ENCODE measurements at places on chromosomes 6 and 20.

DNA sequence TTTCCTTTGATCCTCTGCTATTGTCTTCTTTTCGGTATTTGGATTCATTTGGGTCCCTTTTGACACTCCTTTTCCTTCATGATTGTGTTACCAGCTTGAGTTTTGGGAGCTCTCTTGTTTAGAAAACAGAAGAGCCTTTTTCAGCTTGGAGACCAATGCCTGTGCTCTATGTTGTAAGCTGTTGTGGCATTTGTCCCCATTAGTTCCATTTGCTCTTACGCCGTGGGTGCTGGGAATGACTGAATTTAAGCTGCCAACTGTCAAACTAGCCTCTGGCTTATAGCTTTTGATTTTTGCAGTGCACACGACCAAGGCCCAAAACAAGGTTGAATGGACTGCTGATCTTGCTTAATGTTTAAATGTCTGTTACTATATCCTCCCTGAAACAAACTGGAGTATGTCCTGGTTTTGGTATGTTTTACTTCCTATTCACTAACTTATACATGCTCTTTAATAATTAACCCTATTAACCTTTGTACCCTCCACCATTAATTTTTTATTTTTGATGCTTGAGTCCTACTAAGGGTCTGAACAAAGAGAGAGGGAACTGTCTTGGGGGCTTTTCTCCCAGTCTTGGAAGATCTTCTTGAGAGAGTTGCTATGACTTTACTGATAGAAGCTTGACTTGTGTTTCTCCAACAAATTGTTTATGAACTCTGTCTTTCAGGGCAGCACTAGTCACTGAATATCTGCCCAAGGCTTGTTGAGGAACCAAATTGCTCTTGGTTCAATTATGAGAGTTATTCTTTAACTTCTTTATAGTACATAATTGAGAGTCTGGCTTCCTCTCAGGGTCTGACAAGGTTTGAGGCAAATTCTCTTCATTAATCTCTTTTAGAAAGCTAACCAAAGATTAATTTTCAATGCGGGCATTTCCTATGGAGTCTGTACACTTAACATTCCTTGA, 100.3 kb upstream of the SIRPG start:
- no peak for DNase-seq

GRCh38 chr20:57651881-57652605, 31.8 kb upstream of the ZBP1 start:
- DNase-seq, result no peak

- DNase-seq, result no peak
Observed at GRCh38 chr6:155333414-155333813, 19.1 kb upstream of the TFB1M start.

GRCh38 chr20:50826121-50826520, 31.3 kb downstream of the BCAS4 start:
- DNase-seq, result no peak

- DNase-seq, result no peak
Observed at GRCh38 chr6:25171301-25171700, 107.9 kb upstream of the CARMIL1 start.

- DNase-seq, result no peak
Observed at GRCh38 chr20:29878281-29878741, 1379.2 kb upstream of the DEFB115 start.

GRCh38 chr20:42429761-42430458, 759.8 kb downstream of the PTPRT start:
- DNase-seq, result no peak

GRCh38 chr6:115137910-115138309, 795.1 kb upstream of the HS3ST5 start:
- no peak for DNase-seq

DNA sequence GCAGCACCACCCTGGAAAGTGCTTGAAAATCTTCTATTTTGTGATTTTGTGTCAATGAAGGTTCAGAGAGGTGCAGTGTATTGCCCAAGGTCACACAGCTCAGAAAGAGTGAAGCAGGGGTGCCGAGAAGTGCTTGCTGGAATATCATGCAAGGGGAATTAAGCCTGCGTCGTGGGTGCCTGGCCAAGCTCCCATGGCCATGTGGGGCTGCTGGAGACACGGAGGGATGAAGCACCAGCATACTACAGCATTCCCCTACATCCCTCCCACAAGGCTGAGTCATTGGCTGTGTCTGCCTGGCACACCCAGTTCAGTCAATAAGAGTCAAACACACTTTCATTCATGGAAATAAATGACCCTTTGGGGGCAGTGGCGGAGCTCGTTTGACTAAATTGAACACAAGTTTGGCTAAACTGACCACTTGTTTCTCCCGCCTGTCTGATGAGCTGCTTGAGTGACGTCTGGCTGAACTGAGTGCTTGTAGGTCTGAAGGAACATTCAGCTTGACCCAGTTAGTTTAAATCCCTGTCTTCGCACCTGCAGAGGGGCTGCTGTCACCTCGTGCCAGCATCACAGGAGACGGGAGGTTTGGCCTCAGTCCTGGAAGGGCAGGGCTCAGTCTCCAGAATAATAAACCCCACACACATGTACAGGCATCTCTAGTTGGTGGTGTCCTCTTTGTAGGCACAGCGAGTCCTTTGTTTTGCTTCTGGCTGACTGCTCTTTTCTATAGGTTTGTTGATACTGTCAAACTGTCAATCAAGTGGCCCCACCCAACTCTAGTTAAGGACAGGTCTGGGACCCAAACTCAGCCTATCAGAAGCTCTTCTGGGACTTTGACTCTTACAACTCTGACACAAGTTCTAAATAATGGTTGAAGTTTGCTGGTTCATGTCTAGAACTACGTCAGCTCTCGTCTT, 8.4 kb upstream of the TGM2 start:
- DNase-seq, result peak; percentile 71

DNA sequence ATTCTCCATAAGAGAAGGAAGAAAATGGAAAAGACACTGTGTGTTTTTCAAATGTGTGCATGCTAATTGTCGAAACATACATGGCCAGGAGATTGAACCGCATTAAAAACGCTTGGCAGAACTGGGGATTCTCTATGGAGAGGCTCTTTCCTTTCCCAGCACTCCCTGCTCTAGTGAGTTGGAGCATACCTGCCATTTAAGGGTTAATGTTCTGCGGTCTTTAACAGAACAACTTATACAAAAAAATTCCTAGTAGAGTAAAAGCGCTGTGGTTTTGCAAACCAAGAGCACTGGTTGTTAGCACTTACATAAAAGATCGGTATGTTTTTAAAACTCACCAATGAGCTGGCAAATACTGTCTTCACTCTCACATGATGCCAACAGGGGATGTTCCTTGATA, 1.5 kb downstream of the TAGAP start:
- no peak for DNase-seq

DNA sequence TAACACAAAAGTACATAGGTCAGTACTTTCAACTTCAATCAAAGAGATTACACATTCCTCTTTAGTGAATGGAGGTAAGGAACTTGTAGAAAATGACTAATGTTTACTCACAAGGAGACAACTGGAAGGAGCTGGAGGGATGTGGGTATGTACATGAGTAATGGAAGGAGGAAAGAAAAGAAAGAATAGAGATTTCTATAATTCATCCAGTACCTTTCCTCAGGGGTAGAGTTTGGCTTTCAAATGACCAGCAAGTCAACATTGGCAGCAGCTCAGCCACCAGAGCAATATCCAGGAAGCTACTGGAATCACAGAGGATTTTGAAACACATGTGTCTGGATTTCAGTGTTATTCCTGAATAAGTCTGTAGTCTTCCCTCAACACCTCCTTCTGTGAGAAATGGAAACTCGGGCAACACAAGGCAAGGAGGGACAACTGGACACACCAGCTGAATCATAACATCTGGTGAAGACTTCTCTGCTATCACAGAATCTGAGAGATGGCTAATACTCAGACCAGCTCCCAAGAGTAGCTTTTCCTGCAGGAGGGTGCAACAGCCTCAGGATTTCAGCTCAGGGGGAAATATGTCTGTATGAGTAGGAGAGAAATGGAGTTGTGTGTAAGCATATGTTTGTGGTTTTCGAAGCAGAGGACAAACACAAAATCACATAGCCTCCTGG, 98.8 kb downstream of the HAO1 start:
- DNase-seq, result no peak

DNA sequence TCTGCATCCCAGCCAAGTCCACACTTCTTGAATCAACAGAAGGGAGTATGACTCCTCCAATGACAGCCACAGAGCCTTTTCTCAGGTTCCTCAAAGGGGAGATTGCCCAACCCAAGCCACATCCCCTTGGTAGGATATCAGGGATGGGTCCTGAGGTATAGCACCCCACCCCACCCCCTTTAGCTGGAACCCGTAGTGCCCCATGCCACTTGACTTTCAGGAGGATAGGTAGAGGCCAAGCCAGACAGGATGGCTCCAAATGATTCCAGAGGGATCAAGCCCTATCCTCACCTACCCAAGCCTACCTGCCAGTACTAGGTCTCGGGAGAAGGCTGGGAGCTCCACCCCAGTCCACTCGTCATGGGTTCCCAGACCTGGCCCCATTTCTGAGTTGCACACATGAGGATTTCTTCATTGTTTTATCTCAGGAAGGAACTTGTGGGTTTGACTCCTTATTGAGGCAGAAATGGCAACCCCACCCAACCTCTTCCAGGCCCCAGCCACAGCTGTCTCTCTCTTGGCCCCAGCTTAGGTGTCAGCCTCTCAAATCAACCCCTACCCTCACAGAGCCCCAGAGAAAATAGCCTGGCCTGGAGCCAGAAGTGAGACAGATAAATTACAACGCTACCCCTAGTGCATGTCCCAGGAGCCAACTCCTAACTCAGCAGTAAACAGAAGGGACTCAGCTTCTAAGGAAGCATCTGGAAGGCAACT, 3.6 kb downstream of the CCND3 start:
- DNase-seq, result no peak

- no peak for DNase-seq
Observed at GRCh38 chr20:15913391-15914025, 659.7 kb downstream of the KIF16B start.

DNA sequence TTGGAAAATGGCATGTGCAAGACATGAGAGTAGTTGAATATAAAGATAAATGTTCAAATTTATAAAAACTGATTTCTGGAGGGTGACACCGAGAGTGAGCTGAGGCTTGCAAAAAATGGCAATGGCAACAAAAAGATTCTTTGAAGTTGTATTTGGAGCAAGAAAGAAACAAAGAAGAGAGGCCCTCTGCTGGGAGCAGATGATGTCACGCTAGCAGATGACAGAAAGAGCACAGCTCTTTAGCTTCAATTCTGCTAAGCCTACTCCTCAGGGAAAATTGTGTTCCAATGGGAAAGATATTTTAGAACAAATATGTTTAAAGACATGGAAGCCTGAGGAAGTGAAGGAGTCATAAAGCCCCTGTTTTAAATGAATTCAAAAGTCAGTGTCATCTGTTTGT, 125.3 kb upstream of the NOX3 start:
- no peak for DNase-seq

GRCh38 chr20:64222851-64223525, 32.6 kb upstream of the PCMTD2 start:
- no peak for DNase-seq

DNA sequence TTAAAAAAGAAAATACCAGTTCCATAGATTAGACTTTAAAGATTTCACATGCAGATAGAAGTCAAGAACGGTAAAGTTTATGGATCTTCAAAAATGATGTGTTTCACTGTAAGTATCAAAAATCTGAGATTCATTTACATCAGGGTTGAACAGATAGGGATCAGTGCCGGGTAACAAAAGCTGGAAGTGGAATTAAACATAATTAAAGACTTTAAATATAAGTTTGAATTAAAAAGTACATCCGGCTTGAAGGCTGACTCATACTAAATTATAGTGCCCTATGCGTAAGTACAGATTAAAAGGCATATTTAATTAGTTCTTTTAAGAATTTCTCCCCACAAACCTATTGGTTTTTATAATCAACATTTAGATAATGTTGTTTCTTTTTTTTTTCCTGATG, 312.7 kb downstream of the PRL start:
- DNase-seq, result no peak

DNA sequence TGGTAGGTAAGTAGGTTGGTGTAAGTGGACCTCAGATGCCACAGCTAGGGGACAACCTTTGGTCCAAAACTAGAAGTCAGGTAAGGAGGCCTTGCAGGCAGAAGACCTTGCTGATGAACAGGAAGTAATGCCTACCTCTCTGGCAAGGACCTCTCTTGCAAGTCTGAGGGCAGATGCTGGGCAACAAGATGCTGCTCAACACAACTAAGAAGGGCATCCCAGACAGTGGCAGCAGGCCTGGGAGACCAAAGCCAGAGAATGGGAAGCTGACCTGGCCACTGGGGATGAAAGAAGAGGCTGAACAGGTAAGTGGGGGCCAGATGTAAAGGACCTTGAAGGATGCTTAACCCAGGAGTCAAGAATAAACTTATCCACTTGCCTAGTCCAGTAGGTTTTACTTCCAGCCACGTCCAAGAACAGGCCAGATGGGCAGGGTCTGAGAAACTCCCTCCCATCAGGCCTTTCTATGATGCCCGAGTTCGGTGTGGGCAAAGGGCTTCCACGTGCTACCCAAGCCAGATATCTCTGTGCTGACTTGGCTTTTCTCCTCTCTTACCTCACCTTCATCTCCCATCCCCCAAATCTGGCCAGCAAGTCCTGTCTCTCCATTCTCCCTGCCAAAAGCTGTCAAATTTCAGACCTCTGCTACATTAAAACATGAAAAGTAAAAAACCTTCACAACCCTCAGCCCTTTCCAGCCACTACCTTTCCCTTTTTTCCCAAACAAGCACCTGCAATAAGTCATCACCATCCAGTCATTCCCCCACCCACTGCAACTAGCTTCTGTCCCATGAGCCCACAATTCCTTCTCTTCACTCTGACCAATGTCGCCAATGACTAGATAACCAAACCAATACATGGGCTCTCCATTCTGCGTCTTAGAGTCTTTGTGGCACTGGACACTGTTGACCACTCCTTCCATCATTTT, 11.5 kb upstream of the PLCG1 start:
- DNase-seq, result no peak

DNA sequence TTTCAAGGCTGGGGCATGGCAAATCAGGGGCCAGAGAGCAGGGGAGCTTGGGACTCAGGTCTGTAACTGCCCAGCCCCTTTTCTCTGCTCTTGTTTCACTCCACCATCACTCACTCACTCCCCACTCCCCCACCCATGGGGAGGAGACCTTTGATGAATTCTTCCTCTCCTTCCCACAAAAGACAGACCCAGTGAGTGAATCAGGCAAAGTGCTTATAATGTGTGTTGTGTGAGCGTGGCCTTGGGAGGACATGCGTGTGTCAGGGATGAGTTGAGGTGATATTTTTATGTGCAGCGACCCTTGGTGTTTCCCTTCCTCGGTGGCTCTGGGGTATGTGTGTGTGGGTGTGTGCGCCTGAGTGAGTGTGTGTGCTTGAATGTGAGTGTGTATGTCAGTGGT, 1.0 kb upstream of the CUL9 start:
- no peak for DNase-seq

Data from GM04504 (cell line).